Right renal pelvis (tissue), 4 donors: ENCODE measurements at places on chromosomes 11 and 22.

- no peak for DNase-seq
These were observed 80.5 kb upstream of the GDPD4 start for GRCh38 chr11:77381729-77382665.

GRCh38 chr11:62419314-62419929, 589 bp downstream of the SCGB1A1 start:
- DNase-seq: no peak

DNA sequence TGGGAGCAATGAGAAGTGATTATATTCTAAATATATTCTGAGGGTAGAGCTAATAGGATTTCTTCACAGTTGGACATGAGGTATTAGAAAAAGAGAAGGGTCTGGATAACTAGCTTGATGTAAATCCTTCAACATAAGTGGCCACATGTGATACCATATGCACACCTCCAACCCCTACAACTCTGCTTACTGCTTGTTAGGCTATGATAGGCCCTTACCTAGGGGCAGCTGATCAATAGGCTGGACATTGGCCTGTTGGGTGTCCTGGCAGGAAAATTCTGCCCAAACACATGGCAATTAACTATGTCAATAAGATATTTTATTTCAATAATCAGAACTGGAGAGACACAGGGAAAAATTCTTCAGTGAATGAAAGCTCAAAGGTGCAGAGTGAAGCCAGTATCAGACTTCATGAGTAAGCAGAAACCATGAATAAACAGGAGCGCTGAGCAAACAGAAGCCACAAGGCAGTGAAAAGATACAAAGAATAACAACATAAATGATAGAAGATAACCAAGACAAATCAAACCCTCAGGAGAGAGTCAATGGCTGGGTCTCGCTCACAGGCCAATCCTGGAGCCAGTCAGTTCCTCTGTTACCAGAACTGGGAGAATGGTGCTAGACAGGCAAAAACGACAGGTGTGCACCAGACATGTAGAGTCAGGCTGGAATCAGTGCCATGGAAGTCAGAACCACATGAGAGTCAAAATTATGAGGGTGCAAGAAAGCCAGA, 46.3 kb upstream of the PSMA1 start:
- no peak for DNase-seq

GRCh38 chr22:44615146-44615545, 86.9 kb upstream of the PRR5 start:
- DNase-seq: no peak

- no peak for DNase-seq
These were observed 225.7 kb downstream of the DDX10 start for GRCh38 chr11:108890482-108891105.

DNA sequence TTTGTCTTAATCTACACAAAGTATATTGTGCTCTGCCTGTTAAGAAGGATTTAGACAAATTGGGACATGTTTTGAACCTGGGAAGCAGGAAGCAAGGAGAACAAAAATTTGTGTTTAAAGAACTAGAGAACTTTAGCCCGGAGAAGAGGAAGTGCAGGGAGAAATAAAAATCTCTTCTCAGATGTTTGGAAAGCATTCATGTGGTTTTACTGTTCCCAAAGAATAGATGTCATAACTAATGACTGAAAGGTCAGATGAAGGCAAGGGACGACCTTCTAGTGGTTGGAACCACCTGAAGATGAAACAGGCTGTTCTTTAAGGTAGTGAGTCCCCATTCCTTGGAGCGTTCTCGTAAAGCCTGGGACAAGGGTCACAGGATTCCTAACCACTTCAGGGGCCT, 38.3 kb downstream of the IRAG1 start:
- no peak for DNase-seq
